ENCODE measurements at places on chromosomes 12 and 14.

DNA sequence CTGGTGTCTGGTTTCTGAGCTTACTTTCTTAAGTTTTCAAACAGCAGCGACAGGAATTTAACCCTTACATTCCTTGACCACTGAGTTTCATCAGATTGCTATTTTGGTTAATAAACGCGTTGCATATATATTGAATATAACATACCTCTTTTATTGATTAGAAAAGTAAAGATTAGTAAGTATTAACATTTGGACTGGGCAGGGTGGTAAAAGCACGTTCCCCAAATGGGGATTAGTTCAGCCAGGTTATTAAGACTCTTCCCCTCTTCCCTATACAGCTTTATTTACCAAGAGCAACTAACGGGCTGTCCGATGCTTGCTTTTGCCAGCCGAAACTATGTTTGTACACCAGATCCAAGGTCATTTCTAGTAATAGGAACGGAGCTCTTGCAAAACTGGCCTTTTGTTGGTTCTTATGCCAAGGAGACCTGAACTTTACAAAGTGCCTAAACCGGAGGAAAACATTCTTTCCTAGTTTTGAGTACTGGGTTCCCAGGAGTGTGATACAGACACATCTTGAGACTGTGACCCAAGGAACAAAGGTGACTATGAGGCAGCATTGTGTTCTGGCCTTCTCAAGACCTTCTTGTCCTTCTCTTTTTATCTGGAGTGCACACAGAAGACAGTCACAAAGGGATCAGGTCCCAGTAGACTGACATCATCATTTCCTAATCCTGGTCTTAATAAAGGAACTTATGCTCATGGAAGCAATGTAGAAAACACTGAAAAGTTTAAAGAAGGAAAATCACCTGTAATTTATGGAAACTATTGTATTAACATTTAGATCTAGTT, 2.6 kb downstream of the GLRX5 start:
- DNase-seq = no peak

DNA sequence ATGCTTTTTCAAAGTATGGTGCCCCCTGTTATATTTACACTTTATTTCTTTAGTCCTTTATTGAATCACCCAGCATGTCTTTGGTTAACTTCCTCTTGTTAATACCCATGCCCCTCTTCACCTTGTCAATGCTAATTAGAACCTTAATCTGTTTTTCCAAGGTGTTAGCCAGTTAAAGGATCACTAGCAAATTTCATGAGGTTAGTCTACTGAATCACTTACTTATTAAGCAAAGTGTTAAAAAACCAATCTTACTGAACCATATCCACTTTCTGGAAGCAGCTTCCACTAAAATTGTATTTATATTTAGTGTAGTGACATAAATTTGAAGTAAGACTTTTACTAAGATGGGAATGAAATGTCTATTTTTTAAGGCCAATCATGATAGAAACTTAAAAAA, 27.9 kb downstream of the TAOK3 start:
- no peak for DNase-seq

DNA sequence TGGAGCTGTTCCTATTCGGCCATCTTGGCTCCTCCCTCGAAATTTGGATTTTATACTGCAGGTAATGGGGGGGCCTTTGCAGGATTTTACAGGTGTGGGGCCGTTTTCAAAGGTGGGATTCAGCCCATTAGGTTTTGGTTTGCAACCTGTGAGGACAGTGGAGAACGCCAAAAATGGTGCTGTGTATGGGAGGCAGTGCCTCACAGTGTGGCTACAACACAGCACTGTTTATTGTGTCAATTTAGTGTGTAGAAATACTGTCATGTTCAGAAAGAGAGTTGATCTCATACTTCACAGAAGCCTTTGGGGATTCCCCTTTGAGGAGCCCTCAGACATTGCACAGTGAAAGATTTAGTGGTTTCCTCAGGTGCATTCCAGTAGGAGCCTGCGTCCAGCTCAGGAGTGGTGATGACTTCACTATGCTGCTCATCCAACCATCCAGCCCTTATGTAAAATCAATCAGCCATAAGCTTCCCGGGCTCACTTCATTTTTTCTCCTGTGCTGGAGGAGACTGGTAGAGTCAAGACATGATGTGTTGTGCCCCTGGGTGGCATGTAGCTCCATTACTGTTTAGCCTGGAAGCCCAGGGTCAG, 92.7 kb upstream of the PRMT8 start:
- DNase-seq = no peak

DNA sequence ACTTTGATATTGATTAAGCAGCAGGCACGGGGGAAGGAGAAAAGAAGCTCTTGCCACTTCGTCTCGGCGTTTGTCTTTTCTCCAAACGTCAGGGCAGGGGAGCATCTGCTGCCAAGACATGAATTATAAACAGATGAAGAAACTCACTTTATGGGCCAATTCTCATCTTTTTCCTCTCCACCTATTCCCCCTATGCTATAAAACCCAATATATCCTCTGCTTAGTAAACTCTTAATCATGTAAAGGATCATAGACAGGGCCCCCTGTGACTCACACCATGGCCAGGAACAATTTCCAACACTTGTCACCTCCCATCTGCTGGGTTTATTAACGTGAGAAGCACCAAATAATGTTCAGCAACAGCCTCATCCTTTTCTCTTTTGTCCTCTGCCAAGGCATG, 1092.1 kb upstream of the TMEM132C start:
- no peak for DNase-seq

- DNase-seq = no peak
Measured at GRCh38 chr12:2941524-2941923, 17.7 kb upstream of the TEAD4 start.

GRCh38 chr12:104059963-104060362, 4.4 kb upstream of the HCFC2 start:
- DNase-seq = no peak

- DNase-seq = peak; percentile 67
Measured at GRCh38 chr12:54701940-54702592, 53.9 kb upstream of the DCD start.

GRCh38 chr12:51976376-51977160, 25.1 kb downstream of the ACVR1B start:
- DNase-seq = no peak

DNA sequence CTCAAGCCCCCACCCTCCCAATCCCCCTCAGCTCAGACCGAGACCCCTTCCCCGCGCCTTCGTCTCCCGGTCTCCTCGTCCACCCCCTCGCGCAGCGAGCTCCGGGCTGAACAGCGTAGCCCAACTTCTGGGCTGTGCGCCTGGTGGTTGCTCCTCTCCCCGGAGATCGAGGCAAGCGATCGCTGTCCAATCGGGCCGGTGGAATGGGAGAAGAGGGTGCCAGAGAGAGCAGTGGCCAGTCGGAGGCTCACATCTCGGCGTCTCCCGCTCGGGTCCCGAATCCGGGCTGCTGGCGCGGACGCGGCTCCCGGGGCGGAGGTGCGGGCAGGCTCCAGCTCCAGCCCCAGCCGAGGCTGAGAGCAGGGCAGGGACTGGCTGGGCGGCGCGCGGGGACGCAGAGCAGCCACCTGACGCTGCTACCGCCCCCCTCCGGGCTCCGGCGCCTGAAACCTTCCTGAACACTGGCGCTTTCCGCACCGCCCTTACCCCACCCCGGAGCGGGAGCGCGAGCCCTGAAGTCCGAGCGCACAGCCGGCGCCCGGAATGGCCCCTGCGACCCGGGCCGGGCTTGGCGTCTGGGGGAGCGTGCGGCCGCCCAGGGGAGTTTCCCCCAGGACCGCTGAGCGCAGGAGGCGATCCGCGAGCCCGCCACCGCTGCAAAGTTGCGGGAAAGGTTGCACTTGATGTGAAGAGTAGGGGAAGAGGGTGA, 508 bp upstream of the KCNH5 start:
- no peak for DNase-seq

GRCh38 chr14:99708449-99708848, 24.4 kb downstream of the CYP46A1 start:
- DNase-seq = no peak

- no peak for DNase-seq
Measured at GRCh38 chr12:55057481-55057880, 37.7 kb downstream of the NEUROD4 start.

DNA sequence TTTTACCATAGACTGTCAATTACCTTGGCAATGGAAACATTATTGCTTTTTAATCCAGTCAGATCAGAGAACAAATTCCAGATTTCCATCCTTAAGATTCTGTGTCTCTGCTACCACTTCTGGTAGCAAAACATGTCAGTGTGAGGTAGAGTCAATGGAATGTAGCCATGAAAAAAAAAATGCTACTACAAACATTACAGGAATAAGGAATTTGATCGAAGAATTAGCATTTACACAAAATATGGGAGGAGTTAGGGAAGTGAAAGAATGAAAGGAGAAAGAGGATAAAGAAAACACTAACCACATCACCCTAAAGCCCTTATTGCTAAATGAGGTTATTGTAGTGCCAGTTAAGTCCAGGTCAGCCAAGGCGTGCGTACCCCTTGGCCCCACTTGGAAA, 9.2 kb downstream of the MED21 start:
- no peak for DNase-seq

DNA sequence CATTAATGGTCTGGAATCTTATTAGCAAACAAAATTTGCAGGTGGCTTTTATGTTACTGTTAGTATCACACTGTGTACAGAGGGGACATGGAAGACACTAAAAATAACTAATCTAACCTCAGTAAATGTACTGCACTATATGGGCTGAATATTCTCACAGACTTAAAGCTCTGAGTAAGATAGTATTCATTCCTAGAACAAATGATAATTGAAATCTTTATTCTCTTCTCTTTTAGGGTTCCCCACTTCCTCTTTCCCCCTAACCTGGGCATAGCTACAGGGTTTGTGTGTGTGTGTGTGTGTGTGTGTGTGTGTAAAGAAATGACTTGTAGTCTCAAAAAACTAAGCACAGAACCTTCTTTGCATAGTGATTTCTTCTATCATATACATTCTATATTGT, 21.4 kb upstream of the HECTD1 start:
- DNase-seq = no peak

GRCh38 chr14:94171208-94171607, 2.9 kb upstream of the PPP4R4 start:
- no peak for DNase-seq

GRCh38 chr14:53953828-53954550, 2.6 kb downstream of the BMP4 start:
- DNase-seq = no peak

- DNase-seq = no peak
Measured at GRCh38 chr12:108855284-108856169, 1.9 kb downstream of the SSH1 start.

DNA sequence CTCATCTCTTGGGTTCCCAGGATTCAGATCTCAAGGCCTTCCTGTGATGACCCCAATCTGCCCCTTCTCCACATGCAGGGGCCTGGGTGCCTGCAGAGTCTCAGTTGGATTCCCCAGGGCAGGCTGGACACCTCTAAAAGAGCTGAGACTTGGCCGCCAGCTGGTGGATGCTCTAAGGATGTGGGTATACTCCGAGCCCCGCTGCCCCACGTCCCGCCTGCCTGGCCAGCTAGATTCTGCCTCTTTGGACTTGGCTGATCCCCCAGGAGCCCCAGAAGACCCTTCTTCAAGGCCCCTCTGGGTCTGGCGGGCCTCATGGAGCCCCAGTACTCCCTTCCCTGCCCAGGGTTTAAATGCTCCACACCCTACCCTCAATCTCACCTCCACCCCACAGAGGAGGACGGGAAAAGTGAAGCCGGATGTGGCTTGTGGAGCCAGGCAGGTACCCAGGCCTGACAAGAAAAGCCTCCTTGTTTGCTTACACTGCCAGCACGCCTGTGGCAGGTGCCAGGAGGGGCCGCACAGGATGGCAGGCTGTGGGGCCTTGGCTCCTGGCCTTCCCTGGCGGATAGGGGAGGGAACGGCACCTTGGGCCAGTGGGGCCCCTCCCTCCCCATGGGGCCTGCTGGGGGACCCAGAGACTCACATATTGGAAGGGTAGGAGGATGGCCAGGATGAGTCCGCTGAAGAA, 15.1 kb downstream of the FAIM2 start:
- no peak for DNase-seq

DNA sequence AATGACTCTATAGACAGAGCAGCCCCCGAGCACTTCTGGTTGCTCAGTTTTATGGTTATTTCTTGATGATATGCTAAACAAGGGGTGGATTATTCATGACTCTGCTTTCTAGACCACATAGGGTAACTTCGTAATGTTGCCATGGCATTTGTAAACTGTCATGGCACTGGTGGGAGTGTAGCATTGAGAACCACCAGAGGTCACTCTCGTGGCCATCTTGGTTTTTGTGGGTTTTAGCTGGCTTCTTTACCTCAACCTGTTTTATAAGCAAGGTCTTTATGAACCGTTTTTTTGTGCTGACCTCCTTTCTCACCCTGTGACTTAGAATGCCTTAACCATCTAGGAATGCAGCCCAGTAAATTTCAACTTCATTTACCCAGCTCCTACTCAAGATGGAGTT, 1036.2 kb upstream of the FLRT2 start:
- no peak for DNase-seq

DNA sequence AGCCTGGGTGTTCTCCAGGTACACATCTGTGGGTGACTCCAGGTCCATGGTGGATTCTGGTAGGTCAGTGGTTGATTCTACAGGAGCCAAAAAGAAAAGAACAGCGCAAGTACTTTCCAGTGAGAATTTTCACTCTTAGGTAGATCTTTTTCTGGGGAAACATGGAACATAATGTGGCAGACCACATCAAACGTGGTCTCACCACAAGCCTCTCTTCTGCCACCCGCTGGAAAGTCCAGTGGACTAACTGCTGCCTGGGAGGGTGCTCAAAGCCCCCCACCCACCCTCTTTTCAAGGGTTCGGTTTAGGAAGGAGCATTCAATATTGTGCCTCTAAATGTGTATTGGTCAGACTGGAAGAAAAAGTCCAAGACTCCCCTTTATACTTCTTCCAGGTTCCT, 36.1 kb upstream of the PRB2 start:
- no peak for DNase-seq

DNA sequence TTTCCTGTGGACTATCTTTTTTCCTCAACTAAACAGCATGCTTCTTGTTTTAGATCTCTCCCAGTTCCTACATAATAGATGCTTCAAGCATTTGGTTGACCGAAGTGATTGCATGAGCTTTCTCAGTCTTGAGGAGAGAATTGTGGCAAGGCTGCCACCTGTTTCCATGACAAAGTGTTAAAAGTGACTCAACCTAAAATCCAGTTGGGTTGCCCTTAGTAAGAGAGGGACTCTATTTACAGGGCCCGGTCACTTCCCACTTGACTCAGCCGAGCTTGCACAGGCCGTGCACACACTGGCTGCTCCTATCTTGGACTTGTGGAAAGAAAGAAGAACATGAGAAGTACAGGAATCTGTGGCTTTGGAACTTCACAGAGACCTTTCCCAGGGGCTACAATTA, 2.1 kb upstream of the B4GALNT3 start:
- no peak for DNase-seq

- DNase-seq = no peak
Measured at GRCh38 chr14:90616313-90616712, 199.9 kb downstream of the TTC7B start.

DNA sequence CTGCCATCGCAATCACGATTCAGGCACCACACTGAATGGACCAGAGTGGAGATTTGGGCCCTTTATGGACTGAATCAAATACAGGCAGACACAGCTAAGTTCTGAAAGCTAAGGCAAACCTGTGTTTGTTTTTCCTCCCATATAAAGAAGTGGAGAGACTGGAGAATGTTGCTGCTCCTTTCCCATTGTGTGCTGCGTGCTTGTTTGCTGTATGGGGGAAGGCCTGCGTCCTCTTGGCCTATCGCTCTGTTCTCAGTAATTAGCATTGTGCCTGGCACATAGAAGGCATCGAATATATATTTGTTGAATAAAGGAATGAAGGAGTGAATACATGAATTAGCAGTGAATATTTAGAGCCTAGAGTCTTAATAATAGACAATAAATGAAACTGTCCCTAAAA, 12.4 kb downstream of the ST8SIA1 start:
- DNase-seq = no peak

- no peak for DNase-seq
Measured at GRCh38 chr14:85084344-85084743, 445.6 kb upstream of the FLRT2 start.

GRCh38 chr12:6076776-6077691, 47.4 kb downstream of the VWF start:
- no peak for DNase-seq

Data from CD4-positive, CD25-positive, alpha-beta regulatory T cell (primary cell).